ENCODE measurements at places on chromosomes 11 and 22. TPM values are rescaled to one million over a fixed set of nuclear protein-coding genes. Genes with fewer than 3 reads are reported as not detected.

The SYT13 gene
- total RNA-seq = 5.9 TPM

The KCNQ1 gene
- total RNA-seq = 41.8 TPM

The SCT gene
- not detected for total RNA-seq

The SLC35C1 gene
- total RNA-seq = 5.7 TPM

- DNase-seq = peak; percentile 92
- H3K27me3 ChIP-seq = no peaks in the 10 kb centered on the region
- peak overlapping the region; percentile 97 for H3K4me3 ChIP-seq
- peaks cover 9% of the 10 kb centered on the region for H3K36me3 ChIP-seq
- peak overlapping the region; percentile 97 for H3K27ac ChIP-seq
Measured at GRCh38 chr11:844693-845644, 2.3 kb downstream of the TSPAN4 start.

- peaks cover 27% of the 10 kb centered on the region for H3K36me3 ChIP-seq
- no peak for DNase-seq
- H3K27ac ChIP-seq = no peak overlapping the region
- peaks cover 31% of the 10 kb centered on the region for H3K4me1 ChIP-seq
- no peak overlapping the region for H3K4me3 ChIP-seq
- no peaks in the 10 kb centered on the region for H3K27me3 ChIP-seq
Measured at GRCh38 chr11:111986589-111986988, 38.6 kb upstream of the DLAT start.

GRCh38 chr11:102488208-102488607 lies 35.6 kb upstream of the TMEM123 start:
- no peaks in the 10 kb centered on the region for H3K36me3 ChIP-seq
- H3K27ac ChIP-seq = no peak overlapping the region
- no peaks in the 10 kb centered on the region for H3K4me1 ChIP-seq
- peaks cover 4% of the 10 kb centered on the region for H3K27me3 ChIP-seq
- H3K4me3 ChIP-seq = no peak overlapping the region

- no peak overlapping the region for H3K4me3 ChIP-seq
- H3K4me1 ChIP-seq = peaks cover 18% of the 10 kb centered on the region
- H3K27ac ChIP-seq = no peak overlapping the region
- H3K27me3 ChIP-seq = peaks cover 64% of the 10 kb centered on the region
Measured at GRCh38 chr11:17478070-17478469, 1.4 kb upstream of the ABCC8 start.

GRCh38 chr22:29838599-29838956 lies 504 bp upstream of the ASCC2 start:
- peaks cover 11% of the 10 kb centered on the region for H3K36me3 ChIP-seq
- DNase-seq = no peak
- H3K27me3 ChIP-seq = no peaks in the 10 kb centered on the region

DNA sequence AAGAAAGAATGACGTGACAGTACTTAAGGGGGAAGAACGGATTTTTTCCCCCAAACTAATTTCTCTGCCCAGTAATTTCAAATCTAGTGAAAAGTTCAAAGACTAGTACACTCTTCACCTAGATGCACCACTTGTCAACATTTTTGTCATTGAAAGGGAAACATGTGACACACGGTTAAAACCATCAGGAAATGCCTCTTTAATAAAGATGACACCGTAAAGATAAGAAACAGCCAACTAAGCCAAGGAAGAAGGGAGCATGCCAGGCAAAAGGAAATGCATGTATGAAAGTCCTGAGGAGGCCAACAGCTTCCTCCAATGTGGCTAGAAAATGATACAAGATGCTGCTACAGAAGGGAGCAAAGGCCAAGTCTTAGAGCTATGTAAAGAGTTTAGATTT lies 49.4 kb downstream of the RSF1 start:
- peaks cover 57% of the 10 kb centered on the region for H3K4me1 ChIP-seq
- H3K4me3 ChIP-seq = no peak overlapping the region
- H3K27me3 ChIP-seq = no peaks in the 10 kb centered on the region

GRCh38 chr11:1943977-1944376 lies 3.2 kb upstream of the MRPL23 start:
- DNase-seq = no peak
- no peaks in the 10 kb centered on the region for H3K27me3 ChIP-seq
- H3K27ac ChIP-seq = peak overlapping the region; percentile 75
- no peak overlapping the region for H3K4me3 ChIP-seq

GRCh38 chr22:22949953-22950352 lies 62.3 kb downstream of the IGLL5 start:
- no peak for DNase-seq
- H3K4me3 ChIP-seq = no peak overlapping the region
- H3K27ac ChIP-seq = no peak overlapping the region

DNA sequence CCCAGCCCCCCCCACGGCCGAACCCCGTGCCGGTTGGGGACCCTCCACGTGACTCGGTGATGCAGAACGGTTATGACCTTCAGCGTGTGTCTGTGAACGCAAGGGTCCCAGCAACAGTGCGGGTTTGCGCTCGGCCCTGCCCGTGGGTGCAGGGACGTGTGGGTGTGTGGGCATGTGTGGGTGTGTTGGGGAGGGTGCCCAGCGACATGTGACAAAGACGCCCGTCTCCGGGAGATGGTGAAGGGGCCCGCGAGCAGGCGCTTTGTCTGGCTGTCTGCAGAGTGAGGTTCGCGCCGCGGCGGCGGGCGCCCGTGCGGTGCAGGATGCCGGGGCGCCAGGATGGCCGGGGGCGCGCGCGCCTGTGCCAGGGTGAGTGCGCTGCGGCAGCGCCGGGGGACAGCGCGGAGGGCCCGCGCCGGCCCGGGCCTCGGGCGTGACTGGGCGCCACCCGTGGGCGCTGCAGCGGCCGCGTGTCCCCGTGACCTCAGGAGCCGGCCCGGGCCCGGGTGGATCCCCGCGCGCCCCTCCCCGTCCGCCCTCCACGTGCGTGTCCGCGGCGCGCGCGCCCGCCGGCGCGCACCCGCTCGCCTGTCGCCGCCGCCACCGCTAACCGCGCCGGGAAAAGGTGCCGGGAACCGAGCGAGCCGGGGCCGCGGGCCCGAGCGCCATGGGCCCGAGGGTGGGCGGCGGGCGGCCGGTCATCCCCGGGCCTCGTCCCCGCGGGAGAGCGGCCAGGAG lies at the start of gene LRFN4:
Gene LRFN4, plus strand, starts transcription at position 569 of the 738 bp plus-strand sequence. CDS start 681 bp downstream, outside the sequence.
- peak within 1 kb of the TSS; percentile 82 for H3K4me3 ChIP-seq
- peaks cover 15% of the 10 kb centered on the region for H3K4me1 ChIP-seq
- peak within 1 kb of the TSS; percentile 93 for H3K27ac ChIP-seq
- peaks cover 3% of the 10 kb centered on the region for H3K36me3 ChIP-seq
- DNase-seq = peak; percentile 51
- no peaks in the 10 kb centered on the region for H3K27me3 ChIP-seq
